Upper lobe of right lung (tissue), 1 donor: ENCODE measurements at places on chromosomes 5 and 9. TPM values are rescaled to one million over a fixed set of nuclear protein-coding genes. Genes with fewer than 3 reads are reported as not detected.

DNA sequence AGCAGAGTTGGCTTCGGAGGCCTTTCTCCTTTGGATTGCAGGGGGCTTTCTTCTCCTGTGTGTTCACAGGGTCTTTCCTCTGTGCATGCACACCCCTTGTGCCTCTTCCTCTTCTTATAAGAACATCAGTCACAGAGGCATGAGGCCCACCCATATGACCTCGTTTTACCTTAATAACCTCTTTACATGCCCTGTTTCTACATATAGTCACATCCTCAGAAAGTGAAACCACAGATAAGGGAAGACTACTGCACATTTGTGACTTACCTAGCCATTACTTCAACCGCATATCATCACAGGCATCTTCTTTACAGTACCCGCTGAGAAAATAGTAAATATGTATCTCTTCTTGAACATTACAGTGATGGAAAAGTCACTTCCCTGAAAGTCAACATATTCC lies 204.9 kb upstream of the TARS1 start:
- DNase-seq: no peak

IRX2 gene
- total RNA-seq: 56.4 TPM

GRCh38 chr5:493119-493701 lies 31.0 kb downstream of the SLC9A3 start:
- DNase-seq: no peak

PKD2L2 gene
- total RNA-seq: not detected

ADRB2 gene
- 28.0 TPM for total RNA-seq

DNA sequence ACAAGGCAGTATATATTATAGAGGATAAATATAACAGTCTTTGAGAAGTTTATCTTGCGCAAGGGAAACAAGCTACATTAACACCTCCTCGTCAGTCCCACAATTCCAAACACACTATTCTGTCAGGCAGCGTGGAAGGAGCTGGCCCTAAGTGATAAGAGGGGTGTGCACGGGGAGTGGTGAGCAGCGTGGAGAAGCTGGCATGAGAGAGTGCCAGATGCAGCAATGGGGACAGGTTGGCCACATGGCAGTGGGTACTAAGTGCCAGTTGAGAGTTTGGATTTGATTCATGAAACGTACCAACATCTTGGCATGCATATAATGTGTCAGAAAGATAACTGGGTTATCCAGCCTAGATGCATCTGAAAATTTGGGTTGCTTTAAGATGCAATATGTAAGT lies 460.2 kb downstream of the ICE1 start:
- DNase-seq: no peak

TMC1 gene
- total RNA-seq: not detected

DNA sequence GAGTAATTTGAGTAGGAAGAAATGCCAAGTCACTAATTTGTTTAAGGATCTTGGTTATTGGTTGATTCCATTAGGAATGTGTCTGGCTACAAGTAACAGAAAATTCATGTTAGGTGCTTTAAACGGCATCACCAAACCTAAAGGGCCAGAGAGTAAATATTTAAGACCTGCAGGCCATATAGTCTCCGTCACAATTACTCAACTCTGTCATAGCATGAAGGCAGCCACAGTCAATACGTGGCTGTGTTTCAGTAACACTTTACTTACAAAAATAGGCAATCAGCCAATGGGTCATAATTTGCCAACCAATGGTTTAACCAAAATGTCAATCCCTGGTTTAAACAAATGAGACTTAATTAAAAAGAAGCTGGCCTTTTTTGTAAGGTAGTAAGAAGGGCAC lies 98.5 kb downstream of the ARL15 start:
- DNase-seq: no peak

GAPVD1 gene
- total RNA-seq: 68.9 TPM

SNCAIP gene
- 4.0 TPM for total RNA-seq

NHP2 gene
- total RNA-seq: 60.1 TPM

DNA sequence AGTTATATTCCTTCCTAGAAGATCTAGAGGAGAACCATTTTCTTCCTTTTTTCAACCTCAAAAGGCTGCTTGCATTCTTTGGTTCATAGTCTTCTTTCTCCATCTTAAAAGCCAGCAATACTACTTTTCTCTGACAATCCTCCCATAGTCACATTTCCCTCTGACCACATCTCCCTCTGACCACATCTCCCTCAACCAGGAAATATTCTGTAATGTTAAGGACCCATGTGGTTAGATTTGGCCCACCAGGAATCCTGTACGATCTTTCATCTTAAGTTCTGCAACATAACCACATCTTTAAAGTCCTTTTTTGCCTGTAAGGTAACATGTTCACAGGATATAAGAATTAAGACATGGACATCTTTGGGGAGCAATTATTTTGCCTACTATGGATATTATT lies 179.4 kb upstream of the SPEF2 start:
- no peak for DNase-seq

ENTREP1 gene
- total RNA-seq: 34.9 TPM

- no peak for DNase-seq
These were observed 174.1 kb downstream of the PRELID2 start for GRCh38 chr5:145660897-145661640.

GRCh38 chr5:96638561-96638960 lies 23.6 kb upstream of the CAST start:
- no peak for DNase-seq

DNA sequence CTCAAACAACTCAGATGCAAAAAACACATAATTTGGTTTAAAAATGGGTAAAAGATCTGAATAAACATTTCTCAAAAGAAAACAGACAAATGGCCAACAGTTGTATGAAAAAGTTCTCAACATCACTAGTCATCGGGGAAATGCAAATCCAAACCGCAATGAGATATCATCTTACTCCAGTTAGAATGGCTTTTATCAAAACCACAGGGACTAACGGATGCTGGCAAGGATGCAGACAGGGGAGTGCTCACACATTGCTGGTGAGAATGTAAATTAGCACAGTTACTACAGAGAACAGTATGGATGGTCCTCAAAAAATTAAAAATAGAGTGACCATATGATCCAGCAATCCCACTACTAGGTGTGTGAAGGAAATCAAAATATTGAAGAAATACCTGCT lies 589.1 kb upstream of the ADAMTS16 start:
- DNase-seq: no peak

DNA sequence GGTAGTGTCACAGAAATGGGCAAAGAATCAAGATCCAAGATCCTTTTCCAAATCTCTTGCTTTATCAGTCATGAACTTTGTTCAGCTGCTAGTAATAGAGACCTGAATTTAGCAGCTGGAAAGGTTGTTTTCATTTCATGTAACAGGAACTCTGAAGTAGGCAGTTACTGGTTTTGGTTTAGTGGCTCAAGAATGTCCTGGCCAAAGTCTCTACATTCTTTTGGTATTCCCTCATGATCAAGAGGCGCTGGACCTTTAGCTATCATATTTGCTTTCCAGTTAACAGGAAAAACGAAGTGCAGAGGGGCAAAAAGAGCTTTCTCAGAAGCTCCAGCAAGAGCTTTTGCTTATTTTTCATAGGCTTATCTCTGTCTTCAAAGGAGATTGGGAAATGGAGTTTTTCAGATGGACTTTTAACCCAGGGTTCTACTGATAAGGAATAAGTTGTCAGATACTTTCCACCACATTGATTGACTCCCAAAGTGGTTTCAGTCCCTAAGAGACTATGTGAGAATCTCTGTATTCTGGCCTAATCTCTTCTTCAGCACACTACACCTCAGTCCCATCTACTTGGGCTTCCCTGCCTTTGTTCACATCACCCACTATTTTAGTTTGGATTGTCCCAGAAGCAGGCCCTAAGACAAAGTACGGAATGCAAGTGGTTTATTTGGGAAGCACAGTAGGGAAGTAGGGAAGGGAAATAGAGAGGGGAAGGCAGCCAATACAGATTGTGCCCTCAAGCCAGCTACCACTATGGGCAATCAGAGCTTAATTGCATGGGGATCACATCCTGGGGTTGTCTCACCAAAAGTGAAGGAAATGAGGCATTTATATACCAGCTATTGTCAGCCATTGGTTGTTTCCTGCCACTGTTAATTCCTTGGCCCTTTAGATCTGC lies 359.3 kb downstream of the LRRC70 start:
- no peak for DNase-seq

- DNase-seq: no peak
These were observed 92.8 kb downstream of the SNX18 start for GRCh38 chr5:54610197-54610944.

GRCh38 chr5:106258591-106259125 lies 1412.1 kb downstream of the EFNA5 start:
- DNase-seq: no peak

- DNase-seq: peak; percentile 94
These were observed at the start of gene ZNF454 for GRCh38 chr5:178940569-178941360. ZNF454 (plus strand) TSS chr5:178941198; CDS start chr5:178942792, 1,594 bp downstream.

NIM1K gene
- total RNA-seq: 6.0 TPM

- DNase-seq: no peak
These were observed 48.4 kb downstream of the GALNT10 start for GRCh38 chr5:154238776-154239481.

DNA sequence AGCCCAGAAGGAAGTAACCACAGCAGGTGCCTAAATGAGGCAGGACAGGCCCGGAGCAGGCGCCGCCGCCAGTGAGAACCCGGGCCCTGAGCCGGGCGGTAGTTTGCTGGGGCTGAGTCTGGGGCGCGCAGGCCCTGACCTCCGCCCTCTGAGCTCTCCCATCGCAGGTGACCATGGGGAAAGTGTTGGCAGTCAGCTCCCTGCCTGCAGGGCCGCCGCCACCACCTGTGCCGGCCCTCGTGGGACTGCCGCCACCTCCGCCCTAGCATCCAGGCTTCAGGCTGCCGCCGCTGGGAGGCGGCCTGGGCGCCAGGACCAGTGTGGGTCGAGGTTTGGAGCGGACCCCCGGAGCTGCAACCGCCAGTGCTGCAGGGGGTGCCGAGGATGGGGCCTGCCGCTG lies 61.1 kb downstream of the TARS1 start:
- no peak for DNase-seq

DNA sequence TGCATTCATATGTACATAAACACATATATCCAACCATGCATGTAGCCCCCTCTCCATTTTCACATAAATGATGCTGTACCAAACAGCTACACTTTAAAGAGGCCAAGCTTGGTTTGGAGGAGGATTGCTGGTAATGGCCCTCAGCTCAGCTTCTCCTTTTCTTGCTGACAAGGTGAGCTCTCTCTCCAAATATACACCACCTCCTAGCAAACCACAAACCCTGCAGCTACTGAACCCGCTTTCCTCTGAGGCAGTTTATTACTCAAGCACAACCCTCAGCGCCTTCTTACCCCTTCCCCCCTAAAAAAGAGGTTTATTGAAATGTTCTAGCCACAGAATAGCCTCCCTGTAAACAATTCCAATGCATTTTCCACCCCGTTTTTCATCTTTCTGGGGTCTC lies 54.0 kb downstream of the ALG2 start:
- DNase-seq: no peak

DNA sequence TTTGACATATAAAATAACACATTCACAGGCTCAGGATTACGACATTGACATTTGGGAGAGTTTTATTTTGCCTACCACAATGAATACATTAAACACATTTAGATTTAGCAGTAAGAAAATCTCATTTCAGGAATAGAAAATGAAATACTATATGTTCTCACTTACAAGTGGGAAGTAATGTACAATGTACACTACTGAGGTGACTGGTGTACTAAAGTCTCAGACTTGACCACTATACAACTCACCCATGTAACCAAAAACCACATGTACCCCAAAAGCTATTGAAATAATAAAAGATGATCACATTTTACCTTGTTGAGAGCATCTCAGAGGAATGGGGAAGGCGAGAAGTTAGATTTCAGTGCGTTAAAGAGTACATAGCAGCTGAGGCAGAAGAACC lies 1202.4 kb upstream of the SEMA6A start:
- DNase-seq: no peak

DNA sequence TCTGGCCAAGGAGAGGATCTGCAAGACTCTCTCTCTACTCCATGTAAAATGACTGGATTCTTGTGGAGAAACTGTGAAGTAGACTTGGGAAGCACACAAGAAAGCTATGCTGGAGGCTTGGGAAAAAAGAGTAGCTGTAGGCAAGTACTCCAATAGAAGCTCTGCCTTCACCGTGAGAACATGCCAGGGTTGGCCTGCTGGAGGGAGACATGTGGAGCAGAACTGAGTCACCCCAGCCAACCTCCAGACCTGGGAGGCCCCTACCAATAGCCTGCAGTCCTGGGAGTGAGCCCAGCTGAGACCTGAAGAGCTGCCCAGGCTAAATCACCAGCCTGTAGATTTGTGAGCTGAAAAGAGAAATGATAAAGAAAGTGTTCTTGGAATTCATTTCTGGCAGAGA lies 66.6 kb downstream of the DEPDC1B start:
- no peak for DNase-seq

GRCh38 chr9:95037789-95038521 lies 279.6 kb downstream of the FANCC start:
- no peak for DNase-seq

DNA sequence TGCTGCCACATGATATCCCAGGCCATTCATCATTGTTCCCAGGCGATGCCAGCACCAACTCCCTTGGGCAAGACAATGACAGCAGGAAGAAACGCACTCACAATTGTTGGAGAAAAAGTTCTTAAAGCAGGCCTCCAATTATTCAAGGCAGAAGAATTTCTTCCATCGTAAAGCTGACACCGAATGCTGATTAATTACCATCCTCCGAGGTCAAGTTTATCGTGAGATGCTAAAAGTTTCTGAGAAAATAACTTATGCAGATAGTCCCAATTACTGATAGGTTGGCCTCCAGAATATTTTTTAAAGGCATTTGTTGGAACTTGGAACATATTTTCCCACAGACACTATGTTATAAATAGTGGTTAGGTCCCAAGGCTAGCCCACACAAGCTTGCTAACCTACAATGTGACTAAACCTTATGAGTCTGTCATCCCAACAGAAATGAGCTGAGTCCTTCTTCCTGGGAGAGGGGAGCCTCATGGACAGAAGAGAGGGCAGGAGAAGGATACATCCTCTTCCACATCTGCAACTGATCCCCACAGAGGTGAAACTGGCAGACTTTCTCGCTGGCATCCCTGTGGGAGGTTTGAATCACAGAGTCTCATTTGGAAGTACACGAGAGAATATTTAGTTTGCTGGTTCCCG lies 202.4 kb upstream of the TBC1D2 start:
- no peak for DNase-seq

DNA sequence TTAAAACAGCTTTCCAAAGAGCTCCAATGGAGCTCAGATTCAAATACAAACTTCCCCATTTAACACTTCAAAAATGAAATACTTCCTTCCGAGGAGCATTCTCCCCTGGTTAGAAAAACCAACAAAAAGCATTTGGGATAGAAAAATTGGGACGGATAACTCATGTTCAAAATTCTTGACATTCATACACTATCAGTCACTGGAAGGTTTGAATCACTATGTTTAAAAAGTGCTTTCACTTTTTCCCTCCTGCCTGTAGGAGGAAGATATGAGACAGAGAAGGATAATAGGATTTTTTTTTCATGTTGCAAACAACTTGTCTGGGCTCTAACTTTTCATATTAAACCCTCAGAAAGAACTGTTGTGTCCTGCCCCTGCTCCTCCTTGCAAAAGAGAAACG lies 412.0 kb downstream of the ACTL7B start:
- DNase-seq: no peak

GRCh38 chr5:92969781-92970237 lies 611.2 kb downstream of the NR2F1-AS1 start:
- DNase-seq: no peak

PLEKHG4B gene
- total RNA-seq: 2.0 TPM

SIT1 gene
- total RNA-seq: 2.2 TPM

GRCh38 chr5:122126756-122127321 lies 2.5 kb upstream of the ZNF474 start:
- DNase-seq: no peak

- DNase-seq: no peak
These were observed 102.6 kb downstream of the TMEM232 start for GRCh38 chr5:110623874-110624273.

LRRC19 gene
- total RNA-seq: 0.64 TPM

- DNase-seq: peak; percentile 59
These were observed 48.4 kb downstream of the MRPL36 start for GRCh38 chr5:1751026-1751863.

GRCh38 chr9:81851340-81851739 lies 76.9 kb upstream of the SPATA31D4 start:
- no peak for DNase-seq
